ENCODE measurements at places on chromosomes 13 and 19. TPM values are rescaled to one million over a fixed set of nuclear protein-coding genes. Genes with fewer than 3 reads are reported as not detected.

- DNase-seq = no peak
Measured at GRCh38 chr13:113942591-113943103, 31.2 kb downstream of the C13orf46 start.

The NOVA2 gene
- not detected for total RNA-seq

DNA sequence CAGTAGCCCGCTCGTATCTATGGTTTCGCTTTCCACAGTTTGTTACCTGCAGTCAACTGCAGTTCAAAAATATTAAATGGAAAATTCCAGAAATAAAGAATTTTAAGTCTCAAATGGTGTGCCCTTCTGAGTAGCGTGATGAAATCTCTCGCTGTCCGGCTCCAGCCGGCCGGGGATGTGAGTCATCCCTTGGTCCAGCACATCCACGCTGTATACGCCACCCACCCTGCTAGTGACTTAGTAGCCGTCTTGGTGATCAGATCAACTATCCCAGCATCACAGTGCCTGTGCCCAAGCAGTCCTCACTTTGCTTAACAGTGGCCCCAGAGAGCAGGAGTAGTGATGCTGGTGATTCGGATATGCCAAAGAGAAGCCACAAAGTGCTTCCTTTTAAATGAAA is 40.0 kb downstream of the ZNF331 start:
- no peak for DNase-seq

The FARP1 gene
- total RNA-seq = 0.27 TPM

DNA sequence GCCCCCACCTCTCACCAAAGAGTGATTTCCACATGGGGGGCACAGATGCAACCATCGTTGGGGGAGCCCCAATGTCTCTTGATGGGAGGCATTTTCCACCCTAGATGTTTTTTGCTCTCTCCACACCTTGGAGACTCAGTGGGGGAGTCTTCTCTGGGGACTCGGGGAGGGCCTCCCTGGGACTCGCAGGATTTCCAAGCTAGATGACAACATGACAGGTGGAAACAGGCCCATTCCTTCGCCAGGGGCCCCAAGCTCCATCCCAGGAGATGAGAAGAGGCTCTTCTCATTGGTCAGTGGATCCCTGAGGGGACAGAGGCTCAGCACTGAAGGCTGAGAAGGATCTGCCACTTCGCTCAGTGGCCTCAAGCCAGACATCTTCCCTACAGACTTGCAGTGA is 12.7 kb upstream of the KIR2DL4 start:
- DNase-seq = no peak

All from activated CD8-positive, alpha-beta T cell treated with anti-CD3 and anti-CD28 coated beads for 36 hours (primary cell).